Activated CD8-positive, alpha-beta T cell treated with anti-CD3 and anti-CD28 coated beads for 36 hours (primary cell): ENCODE measurements at places on chromosomes 1 and 21. TPM values are rescaled to one million over a fixed set of nuclear protein-coding genes. Genes with fewer than 3 reads are reported as not detected.

Gene HEYL
- 0.07 TPM for total RNA-seq

Gene GSTM2
- total RNA-seq: 16.2 TPM

Gene TTC39A
- not detected for total RNA-seq

Gene ACBD3
- total RNA-seq: 17.7 TPM

Gene CHI3L1
- total RNA-seq: not detected

DNA sequence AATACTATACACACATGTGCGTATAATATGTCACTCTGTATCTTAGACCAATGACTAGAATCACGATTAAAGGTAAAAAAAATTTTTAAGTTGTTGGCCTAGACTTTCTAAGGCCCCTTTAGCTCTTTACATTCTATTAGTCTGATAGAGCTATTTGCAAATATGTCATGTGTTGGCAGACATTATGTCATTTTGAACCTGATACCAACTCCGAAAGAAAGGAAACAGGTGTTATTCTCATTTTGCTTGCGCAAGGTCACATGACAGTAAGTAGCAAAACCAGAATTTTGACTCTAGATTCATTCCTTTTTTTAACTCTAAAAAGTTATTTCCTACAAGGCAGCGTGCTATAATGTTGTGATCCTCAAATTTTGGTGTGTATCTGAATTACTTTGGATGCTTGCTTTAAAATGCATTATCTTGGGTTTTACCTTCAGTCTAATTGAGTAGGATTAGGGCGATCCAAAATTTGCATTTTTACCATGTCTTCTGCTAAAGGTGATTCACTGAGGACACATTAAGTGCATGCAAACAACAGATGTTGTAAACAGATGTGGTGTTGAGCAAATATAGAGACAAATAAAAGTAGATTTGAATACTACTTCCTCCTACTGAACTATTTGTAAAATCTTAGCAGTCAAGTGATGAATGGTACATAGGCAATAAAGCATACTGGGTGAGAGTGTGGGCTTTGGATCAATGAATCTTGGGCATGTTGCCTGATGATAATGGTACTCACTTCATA is 63.5 kb upstream of the KIAA1614 start:
- DNase-seq: no peak

DNA sequence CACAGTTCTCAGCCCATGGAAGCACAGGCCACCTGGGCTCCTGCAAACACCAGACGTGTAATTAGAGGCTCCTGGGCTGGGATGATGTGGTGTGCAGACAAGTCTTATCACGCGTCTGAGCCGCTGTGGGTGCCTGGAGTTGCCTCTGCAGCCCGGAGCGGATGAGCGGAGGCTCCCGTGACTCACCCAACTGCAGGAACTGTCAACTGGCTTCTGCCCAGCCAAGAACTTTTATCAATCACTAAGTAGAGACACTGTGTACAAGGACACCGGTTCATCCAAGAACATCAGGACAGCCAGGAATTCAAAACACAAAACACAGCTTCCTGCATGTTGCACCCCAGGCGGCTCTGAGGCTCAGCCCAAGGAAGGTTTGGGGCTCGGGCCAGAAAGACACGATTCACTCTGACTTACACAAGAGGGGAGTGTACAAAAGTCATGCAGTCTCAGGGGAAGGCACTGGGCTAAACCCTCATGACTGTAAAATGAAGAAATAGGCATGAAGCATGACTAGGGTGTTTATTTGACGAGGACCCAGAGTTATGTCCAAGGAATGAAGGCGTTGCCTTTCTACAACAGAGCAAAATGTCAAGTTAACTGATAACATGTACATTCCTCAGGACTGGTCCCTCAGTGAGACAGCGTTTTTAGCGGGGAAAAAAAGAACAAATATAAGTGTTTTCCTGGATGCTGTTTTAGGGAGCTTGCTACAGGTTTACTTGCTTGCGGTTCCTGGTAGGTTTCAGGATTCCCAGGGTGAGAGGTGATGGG is 21.1 kb downstream of the ERRFI1 start:
- DNase-seq: no peak

- DNase-seq: no peak
Measured at GRCh38 chr1:94095744-94096469, 25.0 kb downstream of the ABCA4 start.

- DNase-seq: no peak
Measured at GRCh38 chr1:206097381-206097780, 19.8 kb downstream of the AVPR1B start.

DNA sequence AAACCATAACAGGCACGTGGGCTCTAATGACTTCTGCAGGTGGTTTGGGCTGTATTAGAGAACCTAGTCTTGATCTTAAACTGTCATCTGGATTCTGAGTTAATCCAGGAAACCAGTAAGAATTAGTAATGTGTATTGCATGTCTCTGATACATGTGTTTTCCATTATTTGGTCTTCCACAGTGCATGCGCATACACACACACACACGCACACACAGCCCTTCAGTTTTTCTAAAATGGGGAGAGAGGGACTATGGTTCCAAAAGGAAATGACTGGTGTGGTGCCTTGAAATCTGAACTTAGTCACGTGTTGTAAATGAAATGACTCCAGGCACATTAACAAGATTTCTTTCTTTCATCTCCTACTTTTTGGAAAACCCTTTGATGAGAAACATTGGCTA is 67.6 kb downstream of the OLFML2B start:
- no peak for DNase-seq

- no peak for DNase-seq
Measured at GRCh38 chr1:160726114-160726497, 12.9 kb upstream of the SLAMF7 start.

DNA sequence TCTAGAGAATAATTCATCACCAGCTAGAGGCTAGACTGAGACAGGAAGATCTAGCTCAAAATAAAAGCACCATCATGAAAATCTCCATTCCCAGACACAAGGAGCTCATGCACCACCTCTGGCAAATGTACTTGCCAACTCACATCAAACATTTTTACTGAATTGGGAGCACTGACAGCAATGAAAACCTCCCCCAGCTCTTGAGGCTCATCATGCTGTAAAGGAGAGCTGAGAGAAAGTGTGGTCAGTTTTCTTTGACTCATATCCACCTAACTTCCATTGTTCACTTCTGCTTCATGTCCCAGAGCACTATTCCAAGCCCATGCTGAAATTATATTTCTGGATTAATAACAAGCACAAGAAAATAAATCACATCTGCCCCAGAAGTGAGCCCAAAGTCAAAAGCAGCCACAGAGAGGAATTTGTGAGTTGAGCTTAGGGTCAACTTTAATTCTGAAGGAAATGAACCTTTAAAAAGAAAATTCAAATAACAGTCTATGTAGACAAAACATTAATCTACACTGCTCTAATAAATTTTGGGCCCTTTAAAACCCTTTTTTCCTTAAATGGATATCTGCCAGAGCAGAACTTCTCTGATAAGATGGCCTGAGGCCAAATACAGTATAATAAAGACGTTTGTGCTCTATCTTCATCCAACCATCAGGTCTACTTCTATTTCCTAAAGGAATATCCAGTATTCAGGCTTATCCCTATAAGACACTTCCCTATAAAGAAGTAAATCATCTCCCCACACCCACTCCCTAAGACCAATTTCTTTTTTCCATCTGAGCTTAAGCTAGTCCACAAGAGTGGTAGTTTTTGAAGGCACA is 85.9 kb upstream of the ADAM30 start:
- no peak for DNase-seq

DNA sequence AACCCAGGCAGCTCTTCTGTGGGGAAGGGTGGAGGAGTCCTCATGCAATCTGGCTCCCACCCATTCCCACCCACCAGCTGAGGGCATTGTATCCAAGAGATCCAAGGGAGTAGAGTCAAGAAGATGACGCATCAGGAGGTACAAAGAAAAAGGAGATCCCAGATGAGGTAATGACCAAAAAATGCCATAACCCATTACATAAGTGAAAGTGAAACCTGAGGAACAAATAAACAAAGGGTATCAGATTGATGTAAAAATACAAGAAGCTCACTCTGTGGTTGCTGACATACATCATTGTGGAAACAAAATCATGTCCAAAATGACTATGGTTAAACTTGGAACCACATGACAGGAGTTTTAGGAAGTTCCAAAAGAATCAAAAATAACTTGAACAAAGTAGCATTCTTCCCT is 42.5 kb downstream of the CCN1 start:
- DNase-seq: no peak

GRCh38 chr1:83632906-83633305 is 366.0 kb downstream of the TTLL7 start:
- peak; percentile 30 for DNase-seq

- DNase-seq: no peak
Measured at GRCh38 chr1:1021010-1021919, 1.3 kb downstream of the AGRN start.

GRCh38 chr1:99672530-99673213 is 26.8 kb downstream of the PALMD start:
- no peak for DNase-seq

GRCh38 chr1:53992085-53992874 is 25.7 kb downstream of the LDLRAD1 start:
- peak; percentile 9 for DNase-seq
